T-helper 17 cell (primary cell): ENCODE measurements at places on chromosomes 3 and 15. TPM values are rescaled to one million over a fixed set of nuclear protein-coding genes. Genes with fewer than 3 reads are reported as not detected.

GRCh38 chr3:140236836-140237501 lies 302.0 kb downstream of the CLSTN2 start:
- no peak for DNase-seq

- no peak for DNase-seq
Measured at GRCh38 chr3:15942462-15942861, 144.7 kb upstream of the ANKRD28 start.

- no peak for DNase-seq
Measured at GRCh38 chr3:123651449-123652341, 66.8 kb upstream of the HACD2 start.

- DNase-seq: no peak
Measured at GRCh38 chr15:62603742-62604141, 438.7 kb upstream of the C2CD4B start.

DNA sequence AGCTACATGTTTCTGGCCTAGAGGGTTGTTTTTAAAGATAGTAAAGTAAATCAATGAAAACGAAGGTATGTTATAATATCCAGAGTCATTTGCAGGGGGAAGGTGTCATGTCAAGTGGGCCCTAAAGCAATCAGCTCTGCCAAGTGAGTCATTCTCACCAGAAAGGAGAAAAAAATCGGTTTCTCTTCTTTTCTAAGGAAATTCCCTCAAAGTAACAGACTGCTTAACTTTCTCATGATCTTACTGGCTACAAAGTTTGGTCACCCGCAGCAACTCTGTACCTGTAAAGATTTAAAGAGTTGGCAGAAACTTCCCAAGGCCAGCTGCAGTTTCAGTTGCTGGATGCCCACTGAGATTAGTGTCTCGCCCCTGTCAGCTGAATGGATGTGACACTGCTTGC lies 5.5 kb upstream of the FSIP1 start:
- DNase-seq: no peak

The NR1I2 gene
- total RNA-seq: 0.20 TPM

The PRKCD gene
- total RNA-seq: 27.3 TPM

The ZPLD1 gene
- total RNA-seq: not detected

The SERINC4 gene
- 0.32 TPM for total RNA-seq

The PEX5L gene
- total RNA-seq: not detected

The MRPL3 gene
- 35.0 TPM for total RNA-seq
